Fibroblast of villous mesenchyme (primary cell): ENCODE measurements at places on chromosomes 6 and 20. TPM values are rescaled to one million over a fixed set of nuclear protein-coding genes. Genes with fewer than 3 reads are reported as not detected.

DNA sequence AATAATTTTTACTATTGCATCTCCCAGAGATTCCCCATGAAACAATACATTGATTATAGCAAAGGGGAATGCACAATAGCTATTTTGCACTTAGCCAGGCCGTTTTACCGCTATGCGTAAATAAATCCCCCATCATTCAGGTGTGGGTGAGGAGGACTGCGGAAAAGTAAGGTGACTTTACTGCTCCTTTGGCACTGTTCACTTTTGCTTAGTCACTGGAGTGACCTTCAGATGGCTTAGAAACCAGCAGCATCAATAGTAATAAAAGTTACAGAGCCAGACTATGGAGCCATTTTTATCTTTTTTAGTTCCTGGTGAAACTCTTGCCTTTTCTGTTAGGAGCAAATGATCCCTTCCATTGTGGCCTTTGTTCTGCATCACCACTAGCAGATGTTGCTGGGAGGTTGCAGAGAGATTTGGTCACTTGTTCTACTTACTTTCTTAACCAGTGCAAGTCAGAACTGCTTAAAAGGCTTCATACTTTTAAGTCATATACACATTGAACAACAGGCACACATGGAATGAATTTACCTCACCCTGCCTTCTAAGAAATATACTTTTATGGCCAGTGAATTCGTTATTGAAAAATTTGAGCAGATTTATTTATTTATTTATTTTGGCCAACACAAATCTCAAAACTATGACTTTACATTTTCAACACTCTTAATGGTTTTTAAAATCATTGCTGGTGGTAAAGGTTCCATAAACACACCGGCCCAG, 12.1 kb upstream of the BTBD3 start:
- DNase-seq, result no peak

GRCh38 chr20:47263080-47263464, 93.4 kb downstream of the ZMYND8 start:
- no peak for DNase-seq

NRN1 gene
- not detected in 2 replicates for total RNA-seq

MYCT1 gene
- total RNA-seq, result under 0.01 TPM in 2 replicates

SYCP2 gene
- total RNA-seq, result 1.6 and 3.0 TPM in 2 replicates

PPP1R18 gene
- 56.6 and 59.3 TPM in 2 replicates for total RNA-seq

- peak; percentile 39 for DNase-seq
Observed at GRCh38 chr6:43887340-43887858, 117.4 kb downstream of the VEGFA start.

- DNase-seq, result no peak
Observed at GRCh38 chr6:35086282-35086632, 54.9 kb downstream of the TCP11 start.

DNA sequence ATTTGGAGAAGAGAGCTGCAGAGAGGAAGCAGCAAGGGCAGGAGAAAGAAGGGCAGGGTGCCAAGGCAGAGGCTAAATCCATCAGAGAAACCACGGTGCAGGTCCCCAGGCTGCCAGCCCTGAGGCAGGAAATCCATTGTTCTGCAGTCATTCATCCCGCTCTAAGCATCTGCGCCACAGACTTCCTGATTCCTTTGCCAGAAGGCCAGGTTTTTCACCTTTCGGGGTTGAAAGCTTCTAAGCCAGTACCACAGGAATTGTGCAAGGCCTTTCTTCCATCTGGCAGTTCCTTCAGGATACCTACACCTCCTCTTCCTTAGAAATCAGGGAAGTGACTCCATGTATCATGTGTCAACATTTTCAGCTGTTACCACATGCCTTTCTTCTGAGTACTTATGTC, 45.6 kb downstream of the ADGRF5 start:
- no peak for DNase-seq
